ENCODE measurements at places on chromosomes 7 and 10.

GRCh38 chr7:80760292-80760691 is 121.8 kb downstream of the CD36 start:
- no peaks in the 10 kb centered on the region for H3K36me3 ChIP-seq
- H3K27me3 ChIP-seq: no peaks in the 10 kb centered on the region
- no peak for DNase-seq
- H3K4me3 ChIP-seq: no peak overlapping the region

- DNase-seq: no peak
- H3K27me3 ChIP-seq: no peaks in the 10 kb centered on the region
These were observed 14.6 kb downstream of the PLAU start for GRCh38 chr10:73925539-73925938.

- peaks cover 6% of the 10 kb centered on the region for H3K4me1 ChIP-seq
- DNase-seq: no peak
- H3K27me3 ChIP-seq: peaks cover 37% of the 10 kb centered on the region
- no peak overlapping the region for H3K4me3 ChIP-seq
These were observed 90.7 kb downstream of the UNCX start for GRCh38 chr7:1323178-1324027.

GRCh38 chr10:87771871-87772500 is 46.0 kb downstream of the ATAD1 start:
- no peak for DNase-seq
- peaks cover 44% of the 10 kb centered on the region for H3K36me3 ChIP-seq
- no peak overlapping the region for H3K27ac ChIP-seq
- H3K27me3 ChIP-seq: no peaks in the 10 kb centered on the region

GRCh38 chr7:6243168-6243567 is 29.3 kb downstream of the CYTH3 start:
- H3K27ac ChIP-seq: no peak overlapping the region
- no peaks in the 10 kb centered on the region for H3K27me3 ChIP-seq
- no peak for DNase-seq
- no peaks in the 10 kb centered on the region for H3K36me3 ChIP-seq
- no peak overlapping the region for H3K4me3 ChIP-seq
